ENCODE measurements at places on chromosomes 13 and 19. TPM values are rescaled to one million over a fixed set of nuclear protein-coding genes. Genes with fewer than 3 reads are reported as not detected.
A peak's percentile ranks its signal among the peaks of the same experiment; 100 is the strongest.

DNA sequence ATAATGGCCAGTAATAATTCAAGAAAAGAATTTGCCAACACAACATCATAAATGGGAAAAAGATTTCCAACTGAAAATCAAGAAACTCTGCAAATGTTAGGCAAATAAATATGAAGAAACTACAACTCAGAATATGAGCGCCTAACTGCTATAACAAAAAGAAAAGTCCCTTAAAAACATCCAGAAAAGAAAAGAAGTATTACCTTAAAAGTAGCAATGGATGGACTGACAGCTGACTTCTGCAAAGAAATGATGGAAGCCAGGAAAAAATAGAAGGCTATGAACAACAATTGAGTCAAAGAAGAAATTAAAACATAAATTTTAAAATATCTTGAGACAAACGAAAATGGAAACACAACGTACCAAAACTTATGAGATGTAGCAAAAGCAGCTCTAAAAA lies 482.3 kb upstream of the ZNF507 start:
- DNase-seq, result no peak

DNA sequence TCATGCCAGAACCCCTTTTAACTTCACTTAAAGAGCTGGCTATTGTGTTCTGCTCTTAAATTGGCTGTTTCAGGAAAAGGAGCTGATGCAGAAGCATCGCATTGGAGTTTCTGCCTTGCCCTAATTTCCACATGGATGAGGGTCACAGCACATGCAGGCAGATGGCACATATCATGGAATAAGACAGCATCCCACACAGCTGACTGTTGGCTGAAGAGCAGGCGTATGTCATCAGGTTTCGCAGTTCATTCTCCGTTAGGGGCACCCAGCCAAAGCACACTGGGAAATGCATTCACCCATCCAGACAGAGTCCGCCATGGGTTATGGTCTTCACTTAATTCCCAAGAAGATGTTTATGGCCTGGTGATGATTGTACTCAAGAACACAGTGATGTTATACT lies 572.5 kb downstream of the LIG4 start:
- DNase-seq, result no peak

GRCh38 chr13:21395953-21396352 lies 63.1 kb downstream of the ZDHHC20 start:
- DNase-seq, result no peak

GRCh38 chr13:26186995-26187394 lies 35.1 kb downstream of the RNF6 start:
- no peak for DNase-seq

DNA sequence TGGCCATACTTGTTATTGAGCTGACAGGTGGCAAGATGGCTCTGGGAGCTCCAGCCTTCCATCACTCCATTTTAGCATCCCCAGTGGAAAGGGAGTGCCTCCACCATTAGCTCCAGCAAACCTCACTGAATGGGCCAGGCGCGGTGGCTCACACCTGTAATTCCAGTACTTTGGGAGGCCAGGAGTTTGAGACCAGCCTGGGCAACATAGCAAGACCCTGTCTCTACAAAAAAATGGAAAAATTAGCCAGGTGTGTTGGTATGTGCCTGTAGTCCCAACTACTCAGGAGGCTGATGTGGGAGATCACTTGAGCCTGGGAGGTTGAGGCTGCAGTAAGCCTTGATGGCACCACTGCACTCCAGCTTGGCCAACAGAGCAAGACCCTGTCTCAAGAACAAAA lies 86.2 kb downstream of the MAP4K1 start:
- no peak for DNase-seq

DNA sequence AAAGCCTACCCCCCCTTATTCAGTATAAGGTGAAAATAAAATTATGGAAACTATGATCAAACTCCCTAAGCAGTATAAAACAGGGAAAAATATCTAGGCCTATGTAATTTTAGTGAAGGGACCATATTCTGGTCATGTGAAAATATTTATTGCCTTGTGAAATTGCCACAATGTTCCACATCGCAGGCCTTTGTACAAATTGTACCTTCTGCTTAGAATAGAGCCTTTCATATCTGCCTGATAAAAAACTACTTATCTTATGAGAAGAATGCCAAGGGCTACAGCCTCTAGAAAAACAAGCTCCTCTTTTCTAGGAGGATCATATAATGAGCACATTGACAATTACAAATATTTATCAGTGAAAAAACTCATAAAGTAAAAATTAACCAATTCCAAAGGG lies 1280.0 kb downstream of the EFNB2 start:
- DNase-seq, result no peak

DNA sequence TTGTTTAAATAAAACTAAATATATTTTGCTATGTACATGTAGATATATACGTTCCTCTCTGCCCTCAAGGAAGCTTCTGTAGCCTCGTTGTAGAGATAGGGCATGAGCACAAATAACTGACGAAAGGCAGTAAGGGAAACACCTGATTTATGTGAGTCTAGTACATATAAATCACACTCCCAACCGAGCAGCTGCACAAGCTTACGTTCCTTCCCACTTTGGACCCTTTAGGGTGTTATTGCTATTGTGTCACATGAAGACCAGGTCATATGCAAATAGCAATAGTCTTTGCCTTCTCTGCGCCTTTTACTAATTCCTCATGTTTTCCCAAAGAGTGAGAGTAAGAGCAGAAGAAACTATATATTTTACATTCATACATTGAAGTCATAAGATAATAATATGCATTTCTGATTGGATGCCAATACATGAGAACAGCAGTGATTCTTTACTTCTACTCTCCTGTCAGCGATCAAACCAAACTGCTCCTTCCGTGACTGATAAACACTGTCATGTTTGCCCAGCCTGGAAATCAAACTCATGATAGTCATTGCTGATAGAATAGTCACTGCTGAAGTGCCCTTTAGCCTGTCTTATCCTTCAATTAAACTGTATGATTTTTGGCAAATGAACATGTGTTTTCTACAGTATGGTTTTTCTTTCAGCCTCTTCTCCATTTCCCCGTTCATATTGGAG lies 127.2 kb upstream of the MAB21L1 start:
- no peak for DNase-seq

- no peak for DNase-seq
Measured at GRCh38 chr19:46514589-46515289, 19.1 kb upstream of the PNMA8B start.

DNA sequence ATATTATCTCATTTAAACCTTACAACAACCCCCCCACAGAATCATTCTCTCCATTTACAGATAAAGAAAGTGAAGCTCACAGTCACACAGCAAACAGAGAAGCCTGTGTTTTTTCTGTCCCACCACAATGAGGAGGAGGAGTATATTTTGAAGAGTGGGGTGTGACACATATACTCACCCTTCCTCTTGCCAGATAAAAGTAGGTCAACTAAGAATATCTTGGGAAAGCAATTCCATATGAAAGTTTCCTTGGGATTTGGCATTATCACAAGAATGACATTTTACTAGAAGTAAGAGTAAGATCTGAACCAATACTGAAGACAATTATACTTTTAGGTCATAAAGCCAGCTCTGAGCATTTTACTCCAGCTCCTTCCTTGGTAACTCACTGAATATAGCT lies 287.5 kb upstream of the HTR2A start:
- no peak for DNase-seq

HIF3A gene
- 41.0 TPM for total RNA-seq

DNA sequence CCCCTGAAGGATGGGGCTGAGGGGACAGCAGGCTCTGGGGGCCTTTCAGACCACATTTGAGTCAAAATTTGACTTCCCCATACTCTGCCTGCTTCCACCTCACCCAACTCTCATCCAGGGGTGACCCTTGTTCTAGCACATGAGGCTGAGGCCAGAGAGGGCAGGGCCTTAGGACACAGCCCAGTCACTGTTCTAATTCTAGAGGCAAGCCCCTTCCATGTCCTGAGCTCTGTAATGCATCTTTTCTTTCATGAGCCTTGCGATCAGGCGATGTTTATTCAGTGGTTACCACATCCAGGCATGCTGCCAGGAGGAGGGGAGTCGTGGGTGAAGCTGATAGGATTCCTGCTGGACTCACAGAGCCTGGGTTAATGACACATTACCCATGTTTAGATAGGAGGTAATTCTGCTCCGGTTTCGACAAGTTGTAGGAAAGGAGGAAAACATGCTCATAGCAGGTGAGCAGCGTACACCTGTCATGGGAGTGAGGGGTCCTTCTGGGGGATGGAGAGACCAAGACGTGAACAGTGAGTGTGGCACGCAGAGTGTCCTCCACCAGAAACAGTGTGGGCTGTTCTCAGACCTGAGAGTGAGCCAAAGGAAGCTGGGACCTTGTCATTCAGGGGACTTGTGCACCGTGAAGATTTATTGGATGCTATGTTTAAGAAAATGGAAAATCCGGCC lies 9.3 kb downstream of the RPS9 start:
- DNase-seq, result peak; percentile 76

DNA sequence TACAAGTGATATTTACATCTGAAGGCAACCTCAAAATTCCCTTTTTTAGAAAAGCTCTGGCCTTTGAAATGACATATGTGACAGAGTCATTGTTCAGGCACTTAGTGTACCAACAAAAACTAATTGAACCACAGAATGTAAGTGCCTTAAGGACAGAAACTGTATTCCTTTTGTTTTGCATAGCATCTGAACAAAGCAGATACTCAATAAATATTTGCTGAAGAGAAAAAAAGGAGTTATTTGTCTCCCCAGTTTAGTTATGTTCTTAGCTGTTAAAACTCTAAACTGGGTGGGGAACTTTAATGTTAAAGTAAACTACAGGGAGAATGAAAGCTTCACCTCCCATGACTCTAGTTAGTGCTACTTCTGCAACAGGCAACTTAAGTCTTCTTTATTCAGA lies 56.8 kb upstream of the KLF5 start:
- no peak for DNase-seq

FOXA3 gene
- not detected for total RNA-seq

RXFP2 gene
- not detected for total RNA-seq

METTL21C gene
- 0.69 TPM for total RNA-seq

DNA sequence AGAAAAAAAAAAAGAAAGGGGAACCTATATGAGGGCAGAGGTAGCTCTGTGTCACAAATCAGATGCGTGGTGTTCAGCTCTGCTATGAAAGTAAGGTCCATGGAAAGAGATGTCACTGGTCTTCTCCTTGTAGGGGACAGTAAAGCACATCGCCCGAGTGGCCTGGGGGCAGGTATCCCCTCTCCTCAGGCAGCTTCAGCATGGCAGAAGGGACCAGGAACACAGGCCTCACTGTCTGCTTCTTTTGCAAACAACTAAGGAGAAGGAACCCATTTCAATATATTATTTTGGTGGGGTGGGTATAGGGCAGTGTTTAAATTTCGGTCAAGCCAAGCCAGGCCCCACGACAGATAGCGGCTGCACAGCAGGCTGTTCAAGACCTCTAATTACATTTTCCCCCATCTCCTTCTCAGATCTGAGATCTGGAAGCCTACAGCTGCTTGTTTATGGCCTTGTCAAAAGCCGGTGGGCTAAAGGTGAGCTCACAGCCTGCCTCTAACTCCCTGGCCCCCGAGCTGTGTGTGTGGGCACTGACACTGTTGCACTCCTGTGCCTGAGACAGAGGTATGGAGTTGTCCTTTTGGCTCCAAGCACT lies 72.8 kb downstream of the HSPH1 start:
- no peak for DNase-seq

LILRA5 gene
- 1.3 TPM for total RNA-seq

MEF2B gene
- 0.42 TPM for total RNA-seq

DNA sequence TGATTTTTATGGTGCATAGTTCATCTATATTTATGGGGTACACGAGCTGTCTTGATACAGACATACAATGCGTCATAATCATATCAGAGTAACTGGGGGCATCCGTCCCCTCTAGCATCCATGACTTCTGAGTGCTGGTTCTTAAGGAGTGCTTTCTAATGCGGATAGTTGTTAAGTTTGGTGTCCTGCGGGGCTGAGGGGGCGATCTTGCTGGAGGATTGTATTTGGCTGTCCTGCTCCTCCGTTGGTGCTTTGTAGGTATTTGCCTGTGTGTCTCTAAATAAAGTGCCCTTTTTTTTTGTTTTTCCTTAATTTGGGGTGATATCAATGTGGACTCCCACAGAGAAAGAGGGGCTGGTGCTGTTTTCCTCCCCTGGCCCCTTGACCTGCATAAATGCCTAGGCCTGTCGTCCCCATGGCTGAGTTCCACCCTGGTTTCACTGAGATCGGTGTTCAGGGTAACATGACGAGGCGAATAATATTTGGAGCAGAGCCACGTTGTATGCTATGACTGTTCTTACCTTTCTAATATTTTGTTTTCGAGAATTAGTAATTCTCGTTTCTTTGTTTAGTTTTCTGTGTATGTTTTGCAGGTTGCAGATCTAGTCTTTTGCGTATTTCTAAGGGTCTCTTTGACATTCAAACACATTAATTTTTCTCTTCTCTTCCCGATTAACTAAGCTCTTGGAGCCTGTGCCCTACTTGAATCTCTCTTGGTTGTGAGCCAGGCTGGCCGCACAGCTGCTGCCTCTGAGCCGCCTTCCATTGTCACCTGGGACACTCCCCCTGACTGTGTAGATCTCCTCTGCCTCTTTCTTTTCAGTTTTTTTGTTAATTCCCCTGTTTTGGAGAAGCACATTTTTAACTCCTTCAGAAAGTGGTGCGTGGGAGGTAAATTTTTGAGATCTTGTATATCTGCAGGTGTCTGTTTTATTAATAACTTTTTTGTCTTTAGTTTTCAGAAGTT lies 100.3 kb downstream of the ARHGEF7 start:
- no peak for DNase-seq

DNA sequence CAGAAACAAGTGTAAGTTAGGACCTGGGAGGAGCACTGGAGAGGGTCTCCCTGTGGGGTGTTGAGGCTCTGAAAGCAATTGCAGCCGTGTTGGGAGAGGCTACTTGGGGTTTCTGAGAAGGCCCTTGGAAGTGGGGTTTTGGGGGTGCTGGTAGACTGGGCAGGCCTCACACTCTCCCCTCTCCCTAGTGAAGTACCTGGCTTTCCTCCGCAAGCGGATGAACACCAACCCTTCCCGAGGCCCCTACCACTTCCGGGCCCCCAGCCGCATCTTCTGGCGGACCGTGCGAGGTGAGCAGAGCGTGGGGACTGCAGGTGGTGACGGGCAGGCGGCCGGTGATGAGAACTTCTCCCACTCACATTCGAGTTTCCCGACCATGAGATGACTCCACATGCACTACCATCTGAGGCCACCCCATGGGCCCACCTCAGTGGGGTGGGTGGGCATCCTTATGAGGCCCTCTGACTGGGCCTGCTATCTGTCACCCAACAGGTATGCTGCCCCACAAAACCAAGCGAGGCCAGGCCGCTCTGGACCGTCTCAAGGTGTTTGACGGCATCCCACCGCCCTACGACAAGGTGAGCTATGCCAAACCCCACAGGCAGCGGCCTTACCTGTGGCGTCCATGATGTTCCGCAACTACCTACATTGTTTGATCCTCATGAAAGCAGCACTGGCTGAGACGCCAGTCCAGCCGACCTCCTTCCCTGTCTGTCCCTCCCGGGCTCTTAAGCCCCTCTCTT lies 3.0 kb downstream of the RPL13A start:
- DNase-seq, result no peak

GRCh38 chr19:18108897-18109296 lies 11.3 kb downstream of the MAST3 start:
- no peak for DNase-seq

- no peak for DNase-seq
Measured at GRCh38 chr13:20754009-20754408, 19.8 kb downstream of the EEF1AKMT1 start.

- no peak for DNase-seq
Measured at GRCh38 chr13:67914535-67914934, 684.4 kb upstream of the PCDH9 start.

Measured in urinary bladder (tissue), 4 donors.